ENCODE measurements at places on chromosomes 11 and 22. TPM values are rescaled to one million over a fixed set of nuclear protein-coding genes. Genes with fewer than 3 reads are reported as not detected.

The RTN4RL2 gene
- total RNA-seq = 0.81 TPM

The PACSIN2 gene
- total RNA-seq = 51.7 TPM

The FERMT3 gene
- total RNA-seq = 0.94 TPM

The BARX2 gene
- not detected for total RNA-seq

The CARD10 gene
- 29.2 TPM for total RNA-seq

The MIF gene
- 354 TPM for total RNA-seq

The TMPRSS6 gene
- not detected for total RNA-seq

The HBB gene
- total RNA-seq = not detected

The SAA4 gene
- total RNA-seq = not detected

The OR2AT4 gene
- total RNA-seq = not detected

The PATE2 gene
- total RNA-seq = not detected

The CHRM4 gene
- total RNA-seq = 0.21 TPM

The PAAF1 gene
- 16.0 TPM for total RNA-seq

The TBX10 gene
- not detected for total RNA-seq

The INS gene
- not detected for total RNA-seq

The ARHGAP42 gene
- 12.7 TPM for total RNA-seq

The CCDC15 gene
- total RNA-seq = 1.3 TPM

The ARHGAP8 gene
- 0.89 TPM for total RNA-seq

The TENM4 gene
- 74.1 TPM for total RNA-seq

- DNase-seq = no peak
Measured at GRCh38 chr11:79942646-79943045, 501.8 kb upstream of the TENM4 start.

DNA sequence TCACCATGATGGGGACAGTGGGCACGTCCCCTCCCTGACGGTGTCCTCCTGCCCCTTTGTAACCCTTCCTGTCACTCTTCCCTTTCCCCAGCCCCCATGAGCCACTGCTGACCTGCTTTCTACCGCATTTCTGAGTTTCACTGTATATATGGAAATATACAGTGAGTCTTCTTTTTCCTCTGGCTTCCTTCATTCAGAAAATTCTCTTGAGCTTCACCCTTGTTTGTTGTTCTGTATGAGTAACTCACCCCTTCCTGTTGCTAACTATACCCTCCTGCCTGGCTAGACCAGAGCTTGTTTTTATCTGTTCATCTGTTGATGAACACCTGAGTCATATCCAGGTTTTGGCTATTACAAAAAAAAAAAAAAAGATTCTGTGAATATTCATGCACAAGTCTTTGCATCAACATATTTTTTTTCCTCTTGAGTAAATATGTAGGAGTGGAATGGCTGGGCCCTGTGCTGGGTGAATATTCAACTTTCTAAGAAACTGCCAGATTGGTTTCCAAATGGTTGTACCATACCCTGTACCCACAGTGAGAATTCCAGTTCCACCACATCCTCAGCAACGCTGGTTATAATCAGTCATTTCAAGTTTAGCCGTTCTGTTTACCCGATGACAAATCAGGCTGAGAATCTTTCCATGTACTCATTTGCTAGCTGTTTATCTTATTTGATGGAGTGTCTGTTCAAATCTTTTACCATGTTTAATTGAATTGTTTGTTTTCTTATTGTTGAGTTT is 62.0 kb downstream of the IGF2 start:
- no peak for DNase-seq

GRCh38 chr22:31350410-31350863 is 4.3 kb upstream of the PATZ1 start:
- DNase-seq = no peak

- no peak for DNase-seq
Measured at GRCh38 chr22:17118342-17118741, 2.8 kb downstream of the TMEM121B start.

GRCh38 chr11:20213790-20214189 is 53.5 kb upstream of the DBX1 start:
- no peak for DNase-seq

- no peak for DNase-seq
Measured at GRCh38 chr11:92384802-92385201, 160.2 kb downstream of the FAT3 start.

GRCh38 chr11:57513911-57514537 is 1.5 kb downstream of the SLC43A1 start:
- DNase-seq = no peak

GRCh38 chr11:17257196-17257595 is 19.3 kb upstream of the NUCB2 start:
- no peak for DNase-seq

- DNase-seq = no peak
Measured at GRCh38 chr11:88280673-88281316, 56.7 kb downstream of the CTSC start.

DNA sequence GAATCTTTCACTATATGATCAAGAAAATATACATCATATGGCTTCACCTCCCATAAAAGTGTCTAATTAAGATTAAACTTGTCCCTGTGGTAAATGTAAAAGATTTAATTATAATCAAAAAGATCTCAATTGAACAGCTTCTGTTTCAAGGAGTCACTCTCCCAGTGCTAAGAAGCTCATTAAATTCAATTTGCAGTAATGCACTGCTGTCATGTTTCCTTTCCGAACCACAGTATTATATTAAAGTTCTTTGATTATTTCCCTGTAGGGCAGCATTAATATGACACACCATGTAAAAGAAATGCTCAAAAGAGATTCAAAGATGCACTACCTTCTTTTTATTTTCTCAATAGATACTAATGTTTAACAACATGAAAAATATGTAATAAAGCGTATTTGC is 758.4 kb downstream of the LRRC4C start:
- DNase-seq = no peak

GRCh38 chr11:78786086-78786485 is 211.4 kb upstream of the NARS2 start:
- DNase-seq = no peak

DNA sequence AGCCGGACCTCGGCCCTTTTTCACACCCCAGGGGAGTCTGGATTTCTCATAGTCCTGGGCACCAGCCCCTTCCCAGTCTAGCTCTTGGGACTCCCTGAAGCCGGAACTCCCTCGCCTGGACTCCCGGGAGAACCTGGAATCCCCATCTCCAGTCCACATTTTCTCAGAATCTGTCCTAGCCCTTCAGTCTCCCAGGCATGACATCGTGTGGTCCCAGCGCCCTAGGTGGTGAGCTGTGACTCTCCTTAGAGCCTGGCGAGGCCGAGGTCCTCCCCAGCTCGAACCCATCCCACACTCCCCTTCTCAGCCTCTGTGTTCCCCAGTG is 673 bp upstream of the DUSP18 start:
- DNase-seq = no peak

GRCh38 chr22:24681236-24681635 is 78.2 kb downstream of the GGT1 start:
- DNase-seq = no peak

GRCh38 chr11:19359221-19360000 is 118.7 kb upstream of the E2F8 start:
- no peak for DNase-seq

DNA sequence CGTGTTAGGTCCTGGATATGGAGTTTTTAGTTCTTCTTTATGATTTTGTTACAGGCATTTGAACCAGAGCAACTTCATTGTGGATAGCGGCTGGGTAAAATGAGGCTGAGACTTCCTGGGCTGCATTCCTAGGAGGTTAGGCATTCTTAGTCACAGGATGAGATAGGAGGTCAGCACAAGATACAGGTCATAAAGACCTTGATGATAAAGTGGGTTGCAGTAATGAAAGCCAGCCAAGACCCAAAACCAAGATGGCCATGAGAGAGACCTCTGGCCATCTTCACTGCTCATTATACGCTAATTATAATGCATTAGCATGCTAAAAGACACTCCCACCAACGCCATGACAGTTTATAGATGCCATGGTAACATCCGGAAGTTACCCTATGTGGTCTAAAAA is 23.4 kb upstream of the CLMP start:
- DNase-seq = no peak

DNA sequence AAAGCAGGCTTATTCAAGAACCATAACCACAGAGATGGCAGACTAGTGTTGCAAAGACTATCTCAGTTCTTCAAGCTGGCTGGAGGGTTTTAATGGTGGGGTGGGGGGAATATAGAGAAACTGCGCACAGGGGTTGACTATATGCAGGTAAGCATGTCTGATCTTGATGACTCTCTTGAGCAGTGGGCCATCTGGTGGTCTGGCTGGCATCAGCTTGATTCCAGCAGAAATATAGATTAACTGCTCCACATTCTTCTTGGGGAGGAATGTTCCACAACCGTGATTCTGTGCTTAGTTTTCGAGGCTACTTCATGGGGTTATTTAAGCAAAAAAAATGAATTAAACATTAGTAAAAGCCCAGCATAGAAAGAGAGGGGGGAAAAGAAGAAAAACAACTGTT is 158.8 kb upstream of the PGR start:
- no peak for DNase-seq

DNA sequence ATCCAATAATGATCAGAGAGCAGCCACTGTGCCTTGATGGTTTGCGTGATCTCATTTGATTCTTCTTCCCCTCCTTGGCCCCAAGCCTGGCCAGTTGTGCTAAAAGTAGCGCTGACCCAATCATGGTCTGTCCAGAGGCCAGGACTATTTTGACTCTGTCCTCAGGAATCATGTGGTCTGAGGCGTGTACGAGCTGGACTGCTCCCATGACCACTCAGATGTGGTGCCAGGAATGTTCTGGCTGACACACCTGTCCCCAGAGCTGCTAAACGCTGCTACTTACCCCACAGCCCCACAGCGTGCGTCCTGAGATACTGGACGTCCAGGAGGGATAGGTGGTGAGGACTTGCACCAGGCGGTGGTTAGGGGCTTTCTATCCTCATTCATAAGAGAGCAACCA is 70.5 kb downstream of the FEZ1 start:
- DNase-seq = no peak

- DNase-seq = no peak
Measured at GRCh38 chr11:65501472-65502273, 2.8 kb downstream of the MALAT1 start.

GRCh38 chr22:50146439-50147238 is 23.9 kb upstream of the PANX2 start:
- no peak for DNase-seq

DNA sequence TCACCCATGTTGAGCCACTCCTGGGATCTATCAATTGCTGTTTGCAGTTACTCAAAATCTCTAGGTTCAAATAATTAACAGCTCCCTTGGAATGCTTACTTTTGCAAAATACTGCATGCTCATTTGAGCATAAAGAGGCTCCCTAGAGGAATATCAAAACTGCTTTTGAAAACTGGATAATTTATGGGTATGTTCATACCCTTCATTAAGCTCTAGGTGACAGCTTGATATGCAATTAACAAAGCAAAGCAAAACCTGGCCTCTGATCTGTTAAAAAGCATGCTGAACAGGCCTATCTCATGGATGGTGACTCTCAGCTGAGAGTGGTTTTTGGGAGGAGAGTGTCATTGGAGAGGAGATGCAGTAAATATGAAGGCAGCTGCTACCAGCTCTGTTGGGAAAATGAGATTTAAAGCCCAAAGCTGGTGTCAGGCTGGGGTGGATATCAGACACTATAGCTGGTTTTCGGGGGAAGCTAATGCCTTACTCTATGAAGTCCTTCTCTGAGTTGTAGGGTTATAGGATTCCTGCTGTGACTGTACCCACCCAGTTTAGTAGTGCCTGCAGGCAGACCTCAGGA is 110.9 kb downstream of the RASSF10 start:
- no peak for DNase-seq

GRCh38 chr22:46162285-46162684 is 12.0 kb downstream of the PPARA start:
- no peak for DNase-seq

DNA sequence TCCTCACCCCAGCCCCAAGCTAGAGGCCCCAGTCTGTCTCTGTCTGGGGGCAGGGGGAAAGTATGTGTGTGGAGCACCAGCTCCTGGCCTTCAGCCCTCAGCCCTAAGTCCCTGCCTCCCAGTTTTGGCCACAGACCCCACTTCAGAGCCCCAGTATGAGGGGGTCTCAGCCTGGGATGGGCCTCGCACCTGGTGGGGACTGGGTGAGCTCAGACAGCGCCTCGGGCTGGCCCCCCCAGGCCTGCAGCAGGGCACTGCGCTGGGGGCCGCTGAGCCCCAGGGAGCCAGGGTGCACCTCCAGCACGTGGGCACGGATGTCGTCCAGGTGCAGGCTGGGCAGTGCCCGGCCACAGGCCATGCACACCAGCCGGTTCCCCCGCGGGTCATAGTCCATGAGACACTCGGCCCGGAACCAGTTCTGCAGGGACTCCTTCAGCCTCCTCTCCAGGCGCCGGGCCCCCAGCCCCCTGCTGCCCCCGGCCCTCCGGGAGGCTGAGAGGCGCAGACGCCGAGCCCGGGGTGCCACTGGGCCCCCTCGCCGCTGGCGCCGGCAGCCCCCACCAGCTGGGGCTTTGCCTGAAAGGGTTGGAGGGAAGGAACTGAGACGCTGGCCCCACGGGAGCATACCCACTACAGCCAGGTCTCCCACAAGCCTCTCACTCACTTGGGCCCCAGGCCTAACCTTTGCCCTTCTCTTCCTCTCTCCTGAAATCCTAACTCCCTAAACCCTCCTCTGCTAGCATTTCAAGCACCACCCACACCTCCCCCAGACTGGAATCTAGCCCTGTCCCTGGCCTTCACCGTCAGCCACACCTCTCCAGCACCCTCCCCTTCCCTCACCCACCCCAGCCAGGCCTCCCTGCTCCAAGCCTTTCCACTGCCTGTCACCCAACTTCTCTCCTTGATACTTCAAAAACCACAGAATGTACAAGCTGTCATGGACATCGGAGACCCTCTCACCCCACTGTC is 3.6 kb downstream of the ZFTA start:
- DNase-seq = no peak

DNA sequence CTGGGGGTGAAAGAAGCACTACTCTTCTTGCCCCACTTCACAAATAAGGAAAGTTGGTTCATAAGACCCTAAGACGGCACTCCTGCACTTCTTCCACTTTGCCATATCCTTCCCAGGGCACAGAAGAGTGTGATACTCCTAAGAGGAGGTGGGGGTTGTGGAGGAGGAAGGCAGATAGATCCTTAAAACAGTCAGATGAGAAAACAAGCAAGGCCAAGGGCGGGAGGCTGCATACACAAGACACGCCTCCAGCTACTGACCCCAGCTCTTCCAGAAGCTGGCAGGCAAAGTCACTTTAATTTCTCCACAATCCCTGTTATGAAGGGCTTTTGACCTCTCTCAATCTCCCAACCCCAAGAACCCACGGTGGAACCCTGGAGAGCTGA is 1.6 kb upstream of the CHRM4 start:
- no peak for DNase-seq

All from osteocyte (in vitro differentiated cells).